Cardiac muscle cell (in vitro differentiated cells and primary cell): ENCODE measurements at places on chromosomes 5 and 9. TPM values are rescaled to one million over a fixed set of nuclear protein-coding genes. Genes with fewer than 3 reads are reported as not detected.

Gene CCL27
- 1.1 and 1.3 TPM in 2 replicates for polyA plus RNA-seq

Gene DRD1
- polyA plus RNA-seq = 0.96 and 4.0 TPM in 2 replicates

Gene FXN
- polyA plus RNA-seq = 45.0 and 55.8 TPM in 2 replicates

Gene IL17B
- polyA plus RNA-seq = 3.9 and 5.8 TPM in 2 replicates

Gene PPIC
- polyA plus RNA-seq = 276 and 293 TPM in 2 replicates

Gene NR5A1
- not detected in 2 replicates for polyA plus RNA-seq

Gene ENC1
- 0.56 and 2.3 TPM in 2 replicates for polyA plus RNA-seq

Gene HSD17B3
- 0.81 and 1.3 TPM in 2 replicates for polyA plus RNA-seq

Gene PCDHGA7
- 0.20 TPM in 1 of 2 replicates, not detected in the other for polyA plus RNA-seq

Gene IFNK
- polyA plus RNA-seq = not detected in 2 replicates

Gene C9orf78
- 56.5 and 65.5 TPM in 2 replicates for polyA plus RNA-seq
